Cortex of kidney (tissue), 1 donor: ENCODE measurements at places on chromosomes 13 and 19.

DNA sequence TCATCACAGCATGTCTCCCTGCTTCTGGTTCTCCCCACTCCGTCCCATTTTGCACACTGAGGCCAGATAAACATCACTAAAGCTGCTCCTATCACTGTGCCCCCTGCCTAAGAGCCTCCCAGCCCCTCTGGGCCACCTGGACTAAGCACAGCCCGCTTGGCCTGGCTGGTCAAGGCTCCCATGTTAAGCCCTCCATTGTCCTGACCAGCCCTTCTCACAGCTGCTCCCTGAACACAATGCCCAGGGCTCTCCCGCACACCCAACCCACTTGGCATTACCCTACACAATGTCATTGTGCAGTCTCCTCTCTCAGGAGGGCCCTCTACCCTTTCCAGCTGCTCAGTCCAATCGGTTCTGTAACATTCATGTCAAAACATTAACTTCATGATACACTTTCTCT lies 133.4 kb downstream of the NUFIP1 start:
- no peak for DNase-seq

GRCh38 chr13:98150832-98151479 lies 8.1 kb downstream of the FARP1 start:
- no peak for DNase-seq

GRCh38 chr13:98239162-98240076 lies 62.4 kb upstream of the RNF113B start:
- no peak for DNase-seq

DNA sequence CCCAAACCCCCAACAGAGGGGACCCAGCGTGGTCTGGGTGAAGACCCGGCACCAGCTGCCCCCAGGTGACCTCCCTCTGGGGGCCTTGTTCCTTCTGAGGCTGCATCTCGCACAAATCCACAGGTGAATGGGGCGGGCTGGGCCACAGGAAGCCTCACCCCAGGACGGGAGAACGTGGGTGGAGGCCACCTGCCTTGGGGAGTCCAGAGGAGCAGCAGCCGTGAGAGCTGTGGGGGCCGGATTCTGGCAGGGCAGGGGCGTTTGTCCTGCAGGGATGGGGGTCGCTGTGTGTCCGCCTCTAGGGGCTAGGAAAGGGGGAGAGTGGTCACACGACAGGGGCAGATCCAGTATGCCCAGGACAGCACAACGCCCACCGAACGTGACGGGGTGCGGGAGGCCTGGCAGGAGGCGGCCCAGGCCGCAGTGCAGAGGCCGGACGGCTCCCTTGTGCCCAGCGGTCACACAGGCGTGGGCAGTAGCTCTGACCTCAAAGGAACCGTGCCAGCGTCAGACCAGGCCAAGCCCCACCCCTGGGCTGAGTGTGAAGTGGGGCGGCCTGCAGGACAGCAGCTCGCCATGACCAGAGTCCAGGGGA lies 6.7 kb downstream of the POLR2E start:
- DNase-seq = no peak

- no peak for DNase-seq
These were observed at the start of gene SIGLEC9 for GRCh38 chr19:51124729-51125128. SIGLEC9 (plus strand) TSS chr19:51124906; CDS start chr19:51124975, 69 bp downstream.

- no peak for DNase-seq
These were observed 38.5 kb upstream of the MAB21L1 start for GRCh38 chr13:35514801-35515502.
